ENCODE measurements at places on chromosomes 3 and 15.

GRCh38 chr15:60720493-60721256 is 241.7 kb upstream of the ICE2 start:
- peak; percentile 67 for DNase-seq

- DNase-seq = no peak
These were observed 562 bp downstream of the TCTA start for GRCh38 chr3:49412632-49413337.

DNA sequence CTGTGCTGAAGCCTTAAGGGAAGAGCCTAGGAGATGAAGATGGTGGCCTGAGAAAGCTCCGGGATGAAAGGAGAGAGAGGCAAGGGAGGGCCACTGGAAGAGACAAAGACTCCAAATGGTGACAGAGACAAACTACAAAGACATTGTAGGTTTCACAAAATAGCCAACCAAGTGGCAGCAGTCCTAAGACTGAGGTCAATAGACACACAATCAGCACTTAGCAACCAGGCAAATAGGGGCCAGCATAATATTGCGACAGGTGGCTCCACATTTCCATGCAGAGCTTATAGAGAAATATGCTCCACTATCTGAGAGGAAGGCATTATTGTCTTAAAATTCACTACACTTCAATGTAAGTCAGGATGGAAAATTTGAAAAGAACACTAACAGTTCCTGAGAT is 22.1 kb upstream of the MYO5C start:
- no peak for DNase-seq

DNA sequence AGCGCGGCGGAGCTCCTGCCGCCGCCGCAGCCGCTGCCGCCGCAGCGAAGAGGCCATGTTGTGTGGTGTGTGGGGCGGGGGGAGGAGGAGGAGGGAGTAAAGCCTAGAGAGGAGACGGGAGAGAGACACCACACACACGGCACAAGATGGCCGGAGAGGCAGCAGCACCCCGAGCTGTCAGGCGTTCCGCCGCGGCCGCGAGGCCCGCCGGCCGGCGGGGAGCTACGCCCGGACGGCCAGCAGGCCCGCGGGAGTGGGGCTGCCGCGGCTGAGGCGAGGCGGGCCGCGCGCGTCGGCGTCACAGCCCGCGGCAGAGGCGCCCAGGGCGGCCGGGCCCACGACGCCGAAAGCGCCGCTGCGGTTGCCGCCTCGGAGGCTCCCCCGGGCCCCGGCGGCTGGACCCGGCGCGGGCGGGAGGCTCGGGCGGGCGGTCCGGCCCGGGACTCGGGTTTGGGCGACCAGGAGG is 17.4 kb upstream of the CHD2 start:
- no peak for DNase-seq

GRCh38 chr15:43093026-43093425 is 12.8 kb downstream of the UBR1 start:
- DNase-seq = no peak

- peak; percentile 27 for DNase-seq
These were observed 81.6 kb downstream of the PPCDC start for GRCh38 chr15:75104804-75105557.
